ENCODE measurements at places on chromosomes 2 and 18. TPM values are rescaled to one million over a fixed set of nuclear protein-coding genes. Genes with fewer than 3 reads are reported as not detected.

FBXO48 gene
- total RNA-seq = 1.6 TPM

ALK gene
- 2.1 TPM for total RNA-seq

SKOR2 gene
- total RNA-seq = 1.4 TPM

GPR45 gene
- 0.30 TPM for total RNA-seq

COL4A3 gene
- not detected for total RNA-seq

RUFY4 gene
- not detected for total RNA-seq

PSMA8 gene
- not detected for total RNA-seq

MROH2A gene
- total RNA-seq = not detected

ZNF396 gene
- 3.6 TPM for total RNA-seq

Measured in neural crest cell (in vitro differentiated cells).